Astrocyte (in vitro differentiated cells and primary cell): ENCODE measurements at places on chromosomes 6 and 20.

DNA sequence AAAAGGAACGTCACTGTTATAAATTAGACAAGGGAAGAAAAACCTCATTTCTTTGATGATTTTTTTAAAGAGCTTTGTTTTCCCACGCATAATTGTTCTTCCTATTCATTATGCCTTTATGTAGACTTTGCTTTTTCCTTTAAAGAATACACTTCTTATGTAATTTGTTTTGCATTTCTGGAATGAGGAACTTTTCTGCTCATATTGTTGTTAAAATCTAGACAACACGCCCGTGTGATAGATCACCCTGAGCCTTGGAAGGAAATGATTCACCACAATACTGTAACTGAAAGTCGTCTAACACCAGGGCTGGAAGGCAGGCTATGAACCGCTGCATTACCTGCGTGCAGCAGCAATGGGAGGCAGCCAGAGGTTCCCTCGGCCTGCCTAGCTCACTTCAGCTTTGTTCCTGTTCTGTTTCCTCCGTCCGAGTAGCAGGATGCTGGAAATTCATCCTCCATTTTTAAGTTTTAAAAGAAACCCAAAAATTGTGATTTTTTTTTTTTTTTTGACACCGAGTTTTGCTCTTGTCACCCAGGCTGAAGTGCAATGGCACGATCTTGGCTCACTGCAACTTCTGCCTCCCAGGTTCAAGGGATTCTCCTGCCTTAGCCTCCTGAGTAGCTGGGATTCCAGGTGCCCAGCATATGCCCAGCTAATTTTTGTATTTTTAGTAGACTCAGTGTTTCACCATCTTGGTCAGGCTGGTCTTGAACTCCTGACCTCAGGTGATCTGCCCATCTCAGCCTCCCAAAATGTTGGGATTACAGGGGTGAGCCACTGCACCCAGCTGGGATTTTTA is 49.6 kb upstream of the ZNF217 start:
- H3K4me3 ChIP-seq = no peak overlapping the region
- peaks cover 16% of the 10 kb centered on the region for H3K4me1 ChIP-seq
- peak; percentile 83 for DNase-seq
- no peaks in the 10 kb centered on the region for H3K27me3 ChIP-seq

DNA sequence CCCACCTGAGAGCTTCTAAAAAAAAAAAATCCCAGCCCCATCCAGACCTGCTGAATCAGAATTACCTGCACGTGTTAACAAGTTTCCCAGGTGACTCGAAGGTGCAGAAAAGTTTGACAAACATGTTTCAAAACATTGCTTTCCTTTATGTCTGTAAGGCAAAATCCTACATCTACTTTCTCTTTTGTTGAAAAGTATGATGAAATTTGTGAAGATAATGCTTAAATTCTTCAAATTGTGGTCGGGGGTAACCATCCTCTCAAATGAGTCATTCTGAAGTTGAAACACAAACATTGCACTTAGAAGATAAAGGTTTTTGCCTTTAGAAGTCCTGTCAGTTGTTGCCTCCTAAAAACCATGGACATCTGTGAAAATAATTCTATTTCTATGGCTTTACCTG is 429.7 kb downstream of the EPHA7 start:
- no peaks in the 10 kb centered on the region for H3K4me1 ChIP-seq
- peak; percentile 13 for DNase-seq
- H3K27me3 ChIP-seq = no peaks in the 10 kb centered on the region
- H3K4me3 ChIP-seq = no peak overlapping the region

- no peaks in the 10 kb centered on the region for H3K27me3 ChIP-seq
Measured at GRCh38 chr6:26128013-26128771, 41.0 kb downstream of the HFE start.

DNA sequence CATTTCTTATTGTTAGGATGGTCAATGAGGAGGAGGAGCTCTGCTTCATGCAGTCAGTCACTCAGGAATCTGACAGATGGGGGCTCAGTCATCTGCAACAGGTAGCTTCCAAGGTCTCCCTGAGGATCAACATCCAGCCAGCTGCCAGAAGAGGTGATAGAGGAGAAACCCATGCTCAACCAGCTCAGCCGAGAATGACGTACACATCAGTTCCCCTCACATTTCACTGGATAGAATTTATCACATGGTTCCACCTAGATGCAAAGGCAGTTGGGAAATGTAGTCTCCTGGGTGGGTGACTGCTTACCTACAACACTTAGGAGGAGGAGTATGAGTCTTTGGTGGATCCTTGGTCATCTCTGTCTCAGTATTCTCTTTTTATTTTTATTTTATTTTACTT is 144.5 kb downstream of the CEBPB start:
- no peaks in the 10 kb centered on the region for H3K27me3 ChIP-seq
- H3K4me1 ChIP-seq = peaks cover 27% of the 10 kb centered on the region
- H3K27ac ChIP-seq = no peak overlapping the region

GRCh38 chr20:3632311-3633004 is 30.7 kb downstream of the GFRA4 start:
- no peaks in the 10 kb centered on the region for H3K27me3 ChIP-seq
- H3K4me3 ChIP-seq = no peak overlapping the region
- no peak overlapping the region for H3K27ac ChIP-seq

DNA sequence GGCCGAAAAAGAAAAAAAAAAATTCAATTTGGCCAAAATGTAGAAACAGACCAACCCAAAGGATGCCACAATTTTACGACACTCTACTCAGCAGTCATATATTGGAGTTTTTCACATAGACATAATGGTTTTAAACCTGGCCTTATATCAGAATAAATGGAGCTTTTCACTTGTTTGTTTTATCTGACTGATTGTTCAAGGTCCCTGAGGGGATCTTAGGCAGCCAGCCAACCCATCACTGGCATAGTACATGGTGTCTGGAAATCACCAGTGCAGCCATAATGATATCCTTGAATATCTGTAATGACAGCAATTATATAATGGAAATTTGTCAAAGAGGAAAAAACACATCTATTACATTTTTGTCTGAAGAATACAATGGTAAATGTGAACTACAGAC is 96.9 kb downstream of the PRSS35 start:
- DNase-seq = no peak
- H3K36me3 ChIP-seq = no peaks in the 10 kb centered on the region
- no peaks in the 10 kb centered on the region for H3K27me3 ChIP-seq
- no peak overlapping the region for H3K27ac ChIP-seq
- no peak overlapping the region for H3K4me3 ChIP-seq

- H3K27me3 ChIP-seq = peaks cover 40% of the 10 kb centered on the region
- no peak for DNase-seq
- H3K4me1 ChIP-seq = no peaks in the 10 kb centered on the region
- no peak overlapping the region for H3K27ac ChIP-seq
- no peak overlapping the region for H3K4me3 ChIP-seq
Measured at GRCh38 chr20:2558581-2559278, 22.4 kb downstream of the TMC2 start.

DNA sequence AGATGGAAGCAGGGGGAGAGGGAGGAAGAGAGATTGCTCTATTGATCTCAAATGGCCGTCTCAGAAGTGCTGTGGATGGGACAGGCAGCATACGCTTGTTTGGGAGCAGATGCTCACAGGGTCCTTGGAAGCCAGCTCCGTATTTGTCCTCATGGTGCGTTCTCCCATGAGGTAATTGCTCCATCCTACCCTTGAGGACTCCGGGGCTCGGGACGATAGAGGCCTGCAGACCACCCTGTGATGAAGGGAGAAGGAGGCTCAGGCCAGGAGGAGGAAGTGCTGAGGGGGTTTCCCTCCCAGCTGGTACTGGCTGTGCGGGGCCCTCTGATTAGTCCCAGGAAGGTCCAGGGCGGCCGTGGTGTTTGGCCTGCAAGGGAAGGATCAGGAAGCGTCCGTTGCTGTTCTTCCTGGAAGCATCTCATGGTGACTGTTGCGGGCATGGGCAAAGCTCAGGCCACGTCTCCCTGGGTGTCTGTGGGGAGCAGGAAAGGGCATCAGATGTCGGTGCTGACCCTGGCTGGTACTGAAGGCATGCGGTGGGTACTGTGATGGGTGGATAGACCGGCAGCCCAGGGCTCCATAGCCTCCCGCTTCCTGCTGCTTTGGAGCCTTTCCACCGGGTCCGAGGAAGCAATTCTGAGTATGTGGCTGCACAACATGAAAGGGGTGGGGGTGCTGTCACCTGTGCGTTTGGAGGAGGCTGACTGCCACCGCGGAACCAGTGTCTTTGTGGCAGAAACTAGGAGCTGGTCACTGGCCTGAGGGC is 158.3 kb downstream of the SYCP2 start:
- H3K36me3 ChIP-seq = no peaks in the 10 kb centered on the region
- DNase-seq = no peak
- no peaks in the 10 kb centered on the region for H3K4me1 ChIP-seq

DNA sequence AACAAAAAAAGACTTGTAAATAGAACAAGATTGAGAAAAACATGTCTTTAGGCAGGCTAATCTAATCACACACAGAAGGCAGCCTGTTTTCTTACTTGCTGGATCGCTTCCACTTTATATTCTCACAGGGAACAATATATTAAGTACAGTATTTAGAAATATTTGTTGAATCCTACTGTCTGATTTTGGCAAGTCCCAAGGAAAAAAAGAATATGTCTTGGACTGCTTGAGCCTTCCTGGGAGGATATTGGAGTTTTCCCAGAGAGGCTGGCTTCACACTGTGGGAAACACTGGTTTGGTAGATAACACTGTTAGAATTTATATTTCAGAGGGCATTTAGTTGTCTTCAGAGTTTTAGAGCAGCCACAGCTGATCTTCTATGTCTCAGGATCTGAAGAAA is 229.7 kb downstream of the PRL start:
- peaks cover 4% of the 10 kb centered on the region for H3K4me1 ChIP-seq
- H3K27me3 ChIP-seq = no peaks in the 10 kb centered on the region
- no peak overlapping the region for H3K4me3 ChIP-seq
- H3K27ac ChIP-seq = no peak overlapping the region
- H3K36me3 ChIP-seq = no peaks in the 10 kb centered on the region

DNA sequence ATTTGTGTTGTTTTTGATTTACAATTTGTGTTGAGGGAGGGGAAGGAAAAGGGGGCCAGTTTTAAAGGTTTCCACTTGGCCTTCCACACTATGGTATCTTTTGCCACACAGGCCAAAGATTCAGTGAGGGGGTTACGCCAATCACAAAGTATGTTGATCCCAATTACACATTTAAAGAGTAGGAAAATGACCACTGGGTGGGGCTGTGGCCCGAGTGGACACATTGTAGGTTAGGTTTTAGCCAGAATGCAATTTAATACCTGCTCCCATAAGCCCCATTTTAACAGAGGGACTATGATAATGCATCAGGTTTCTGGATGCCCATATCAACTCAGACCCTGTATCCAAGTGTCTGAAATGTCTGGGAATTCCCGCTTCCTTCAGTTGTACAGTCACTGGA is 15.6 kb downstream of the VGLL2 start:
- peaks cover 17% of the 10 kb centered on the region for H3K27me3 ChIP-seq
- no peaks in the 10 kb centered on the region for H3K4me1 ChIP-seq
- H3K4me3 ChIP-seq = no peak overlapping the region
- H3K36me3 ChIP-seq = no peaks in the 10 kb centered on the region

GRCh38 chr6:12069891-12070529 is 57.9 kb downstream of the HIVEP1 start:
- no peaks in the 10 kb centered on the region for H3K36me3 ChIP-seq
- H3K27ac ChIP-seq = no peak overlapping the region
- peaks cover 4% of the 10 kb centered on the region for H3K4me1 ChIP-seq

DNA sequence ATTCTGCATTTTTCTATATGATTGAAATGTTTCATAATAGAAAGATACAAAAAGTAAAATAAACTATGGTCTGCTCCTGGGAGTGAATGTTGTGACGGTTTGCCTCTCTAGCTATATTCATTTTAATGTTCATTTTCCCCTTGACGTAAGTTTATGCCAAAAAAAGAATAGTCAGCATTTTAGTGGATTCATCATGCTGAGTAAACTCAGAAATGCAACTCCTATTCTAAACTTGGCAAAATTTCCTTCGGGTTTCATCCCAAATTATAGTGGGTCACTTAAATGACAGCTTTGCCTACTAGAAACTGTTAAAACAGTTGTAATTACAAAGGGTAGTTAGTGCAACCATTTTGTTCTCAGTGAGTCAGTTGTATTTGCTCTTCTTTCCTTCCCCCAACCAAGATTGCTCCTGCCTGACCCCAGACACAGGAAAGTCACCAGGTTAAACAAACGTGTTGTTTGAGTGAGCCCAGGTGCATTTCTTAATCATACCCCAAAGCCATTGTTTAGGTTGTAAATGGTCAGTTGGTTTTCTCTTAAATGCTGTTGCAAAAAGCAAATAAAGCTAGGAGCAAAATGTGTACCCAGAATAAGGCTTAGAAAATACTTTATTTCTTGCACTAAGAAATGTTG is 482.3 kb upstream of the SOX4 start:
- H3K4me3 ChIP-seq = no peak overlapping the region
- no peak overlapping the region for H3K27ac ChIP-seq
- DNase-seq = peak; percentile 22
- H3K4me1 ChIP-seq = peaks cover 21% of the 10 kb centered on the region
- H3K36me3 ChIP-seq = no peaks in the 10 kb centered on the region

- H3K27me3 ChIP-seq = no peaks in the 10 kb centered on the region
- DNase-seq = peak; percentile 57
- H3K4me3 ChIP-seq = no peak overlapping the region
- peak overlapping the region; percentile 4 for H3K27ac ChIP-seq
- H3K4me1 ChIP-seq = peaks cover 4% of the 10 kb centered on the region
Measured at GRCh38 chr6:20688710-20689500, 154.6 kb downstream of the CDKAL1 start.

GRCh38 chr20:11350126-11351005 is 567.3 kb upstream of the BTBD3 start:
- no peaks in the 10 kb centered on the region for H3K4me1 ChIP-seq
- peak; percentile 43 for DNase-seq
- no peaks in the 10 kb centered on the region for H3K36me3 ChIP-seq
- no peak overlapping the region for H3K27ac ChIP-seq
- no peaks in the 10 kb centered on the region for H3K27me3 ChIP-seq
- no peak overlapping the region for H3K4me3 ChIP-seq

GRCh38 chr6:136282906-136283305 is 6.7 kb downstream of the BCLAF1 start:
- H3K36me3 ChIP-seq = peaks cover 27% of the 10 kb centered on the region
- H3K27me3 ChIP-seq = no peaks in the 10 kb centered on the region
- no peak overlapping the region for H3K4me3 ChIP-seq
- no peak for DNase-seq
- H3K4me1 ChIP-seq = peaks cover 28% of the 10 kb centered on the region

- H3K4me1 ChIP-seq = no peaks in the 10 kb centered on the region
- H3K36me3 ChIP-seq = no peaks in the 10 kb centered on the region
- H3K27me3 ChIP-seq = no peaks in the 10 kb centered on the region
- no peak for DNase-seq
- no peak overlapping the region for H3K4me3 ChIP-seq
Measured at GRCh38 chr6:140579918-140580317, 1205.5 kb upstream of the CITED2 start.
